ENCODE measurements at places on chromosomes 16 and 17.
A peak's percentile ranks its signal among the peaks of the same experiment; 100 is the strongest.

- peak; percentile 28 for DNase-seq
These were observed 73.5 kb downstream of the GOSR1 start for GRCh38 chr17:30550512-30551273.

DNA sequence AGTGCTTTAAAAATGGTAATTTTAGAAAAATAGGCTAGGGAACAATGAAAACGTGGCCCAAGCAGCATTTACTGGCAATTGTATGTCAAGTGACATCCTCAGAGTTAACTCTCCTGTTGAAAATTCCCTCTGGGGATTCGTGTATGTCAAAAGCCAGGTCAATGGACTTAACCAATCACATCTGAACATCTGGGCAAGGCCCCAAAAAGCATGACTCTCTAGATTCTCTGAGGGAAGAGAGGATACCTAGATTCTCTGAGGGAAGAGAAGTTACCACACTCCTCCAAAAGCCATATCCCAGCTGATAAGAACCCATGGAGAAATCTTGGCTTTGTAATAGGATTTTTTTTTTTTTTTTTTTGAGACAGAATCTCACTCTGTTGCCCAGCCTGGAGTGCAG is 23.5 kb downstream of the NFE2L1 start:
- DNase-seq: peak; percentile 26

GRCh38 chr17:78430892-78431691 is 52.6 kb downstream of the PGS1 start:
- no peak for DNase-seq

DNA sequence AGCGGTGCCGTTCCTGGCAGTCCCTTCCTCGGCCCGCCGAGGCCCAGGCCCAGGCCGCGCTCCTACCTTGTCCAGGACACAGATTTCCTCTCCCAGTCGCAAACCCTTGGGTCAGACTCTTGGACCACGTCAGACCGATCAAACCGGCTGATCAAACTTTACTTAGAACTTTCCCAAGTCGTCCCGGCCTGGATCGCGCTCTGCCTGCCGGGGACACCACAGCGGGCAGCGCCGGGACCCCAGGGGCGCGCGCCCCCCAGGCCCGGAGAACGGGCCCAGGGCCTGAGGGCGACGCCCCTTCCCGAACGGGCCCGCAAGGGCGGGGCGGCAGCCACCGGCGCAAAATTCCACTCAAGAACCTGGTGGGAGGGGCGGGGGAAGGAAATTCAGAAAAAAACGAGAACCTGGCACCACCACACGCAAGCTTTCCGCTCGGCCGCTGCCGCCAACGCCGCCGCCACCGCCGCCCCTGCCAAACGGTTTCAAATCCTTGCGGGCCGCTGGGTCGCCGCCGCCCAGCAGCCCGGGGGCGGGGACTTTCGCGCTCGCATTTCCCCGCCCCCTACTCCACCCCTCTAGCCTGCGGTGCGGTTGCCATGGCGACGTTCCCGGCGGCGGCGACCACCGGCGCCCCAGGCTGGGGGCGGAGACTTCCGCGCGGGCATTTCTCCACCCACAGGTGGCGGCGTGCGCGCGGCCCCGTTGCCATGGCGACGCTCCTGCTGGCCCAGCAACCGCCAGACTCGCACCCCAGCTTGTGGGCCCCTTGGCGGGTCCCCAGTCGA is at the start of gene CEP112:
CEP112 (minus strand) TSS at position 541 of the 785 bp plus-strand sequence.
- peak; percentile 58 for DNase-seq

GRCh38 chr16:29307598-29308507 is 98.7 kb downstream of the NPIPB11 start:
- DNase-seq: peak; percentile 71

GRCh38 chr16:88340755-88341150 is 42.0 kb upstream of the ZNF469 start:
- no peak for DNase-seq

GRCh38 chr17:77322514-77323412 is 182.0 kb downstream of the SEC14L1 start:
- peak; percentile 98 for DNase-seq

DNA sequence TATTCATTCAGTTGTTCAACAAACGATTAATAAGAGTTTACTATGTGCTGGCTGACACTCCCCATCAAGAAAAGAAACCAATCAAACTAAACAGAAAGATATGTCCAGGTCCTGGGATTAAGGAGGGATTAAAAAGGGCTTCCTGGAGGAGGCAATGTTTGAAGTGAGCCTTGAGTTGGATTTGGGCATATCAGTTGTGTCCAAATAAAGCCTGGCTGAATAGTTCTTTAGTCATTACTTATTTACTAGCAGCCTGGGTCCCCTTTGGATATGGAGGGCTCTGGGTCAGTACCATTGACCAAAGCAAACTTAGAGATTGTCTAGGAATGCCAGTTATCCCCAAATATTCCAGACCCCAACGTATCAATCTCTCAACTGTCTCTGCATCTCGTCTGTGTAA is 117.7 kb downstream of the COPRS start:
- DNase-seq: no peak

DNA sequence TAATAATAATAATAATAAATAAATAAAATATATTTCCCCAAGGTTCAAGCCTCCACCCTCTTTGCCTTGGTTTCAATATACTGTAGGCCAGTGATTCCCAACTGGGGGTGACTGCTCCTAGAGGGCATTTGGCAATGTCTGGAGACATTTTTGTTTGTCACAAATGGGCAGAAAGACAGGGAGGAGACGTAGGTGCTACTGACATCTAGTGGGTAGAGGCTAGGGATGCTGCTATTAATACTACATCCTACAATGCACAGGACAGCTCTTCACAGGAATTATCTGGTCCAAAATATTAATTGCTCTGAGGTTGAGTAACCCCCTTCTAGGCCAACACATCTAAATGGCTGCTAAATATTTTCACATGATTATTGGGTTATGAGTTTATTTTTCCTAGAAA is 12.8 kb upstream of the PRR14 start:
- peak; percentile 49 for DNase-seq

- peak; percentile 23 for DNase-seq
These were observed 67.9 kb downstream of the TNRC6C start for GRCh38 chr17:78026381-78026780.

DNA sequence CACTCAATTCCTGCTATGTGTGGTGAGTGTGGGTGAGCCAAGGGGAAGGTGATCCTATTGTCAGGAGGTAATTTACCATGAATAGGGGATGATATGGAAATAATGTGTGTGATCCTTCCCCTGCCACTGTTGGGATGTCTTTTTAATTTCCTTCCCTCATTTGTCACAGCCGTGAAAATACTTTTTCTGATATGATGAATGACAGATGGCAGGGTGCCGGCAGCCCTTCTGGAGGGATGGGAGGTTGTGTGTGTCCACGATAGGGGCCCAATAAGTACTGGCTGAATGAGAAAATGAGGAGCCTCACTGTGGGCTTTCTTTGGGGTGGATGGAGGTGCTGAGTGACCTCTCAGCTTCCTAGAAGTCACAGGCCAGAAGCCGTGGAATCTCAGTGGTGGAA is 109.5 kb downstream of the PRKCB start:
- no peak for DNase-seq

- no peak for DNase-seq
These were observed 27.4 kb downstream of the WIPI1 start for GRCh38 chr17:68429881-68430280.

DNA sequence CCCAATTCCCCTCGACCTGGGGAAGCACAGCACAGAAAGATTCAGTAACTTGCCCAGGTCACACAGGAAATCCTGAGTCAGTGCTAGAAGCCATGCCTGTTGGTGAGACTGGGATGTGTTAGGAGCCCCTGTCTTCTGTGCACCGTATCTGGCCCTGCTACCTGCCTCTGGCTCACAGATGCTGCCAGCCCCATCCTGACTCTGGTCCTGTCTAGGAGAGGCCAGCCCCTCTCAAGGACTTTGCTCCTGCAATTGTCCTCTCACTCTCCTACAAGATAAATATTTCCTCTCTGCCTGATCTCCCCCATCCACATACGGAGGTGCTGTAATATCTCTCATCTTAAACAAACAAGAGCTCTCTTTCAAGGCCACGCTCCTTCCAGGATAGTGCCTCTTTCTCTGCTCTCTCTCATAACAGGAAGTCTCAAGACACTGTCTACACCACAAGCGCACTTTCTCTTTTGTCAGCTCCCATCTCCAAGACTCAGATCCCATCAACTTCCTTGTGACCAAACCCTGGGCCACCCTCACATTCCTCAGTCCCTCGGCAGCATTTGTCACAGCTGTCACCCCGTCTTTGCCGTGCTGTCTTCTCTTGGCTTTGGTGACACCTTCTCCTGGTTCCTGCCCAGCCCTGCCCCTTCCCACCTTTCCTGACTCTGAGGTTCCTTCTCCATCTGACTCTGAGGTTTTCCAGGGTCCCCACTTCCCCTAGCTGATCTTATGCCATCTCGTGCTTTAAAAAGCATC is 1.9 kb downstream of the SLC13A2 start:
- peak; percentile 61 for DNase-seq

DNA sequence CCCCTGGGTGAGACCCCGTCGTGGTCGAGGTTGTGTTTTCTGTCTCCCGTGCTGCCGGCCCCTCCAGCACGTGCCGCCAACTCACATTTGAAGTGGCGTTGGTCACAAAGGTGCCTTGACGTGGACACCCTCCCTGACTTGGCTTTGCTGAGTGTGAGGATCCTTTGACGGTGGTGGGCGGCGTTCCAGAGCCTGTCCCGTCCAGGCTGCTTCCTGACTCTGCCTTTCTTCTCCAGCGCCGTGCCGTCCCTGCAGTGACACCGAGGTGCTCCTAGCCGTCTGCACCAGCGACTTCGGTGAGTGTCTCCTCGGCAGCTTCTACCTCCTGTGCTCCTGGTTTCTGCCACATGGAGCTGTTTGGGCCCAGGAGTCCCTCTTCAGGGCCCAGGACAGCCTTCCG is 13.5 kb downstream of the METRNL start:
- no peak for DNase-seq

GRCh38 chr16:17404941-17405689 is 65.6 kb downstream of the XYLT1 start:
- DNase-seq: no peak

DNA sequence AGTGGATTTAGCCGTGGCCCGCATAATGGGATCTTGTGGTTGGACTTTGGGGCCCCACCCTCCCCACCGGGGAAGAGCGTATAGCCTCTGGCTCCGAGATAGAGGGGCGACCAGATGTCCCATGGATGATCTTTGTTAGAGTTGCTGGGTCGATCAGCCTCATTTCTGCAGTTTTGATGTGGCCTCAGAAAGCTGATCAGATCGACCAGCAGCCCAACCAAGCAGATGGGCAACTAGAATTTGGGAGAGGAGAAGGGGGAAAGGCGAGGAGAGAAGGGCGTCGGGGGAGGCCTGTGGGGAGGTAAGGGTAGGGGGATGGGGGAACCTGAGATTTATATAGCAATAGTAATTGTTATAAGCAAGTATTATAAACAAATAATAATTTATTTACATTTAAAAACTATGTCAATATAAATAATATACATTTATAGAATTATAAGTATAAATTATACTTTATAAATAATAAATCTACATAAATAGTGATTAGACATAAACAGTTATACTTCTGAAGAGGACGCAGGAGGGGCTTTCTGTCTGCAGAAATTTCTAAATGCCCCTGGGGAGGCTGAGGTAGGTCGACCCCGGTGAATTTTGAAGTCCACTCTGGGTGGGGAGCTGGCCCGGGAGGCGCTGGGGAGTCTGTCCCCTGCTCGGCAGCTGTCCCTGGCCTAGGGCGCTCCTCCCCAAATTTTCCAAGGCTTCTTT is 136.3 kb downstream of the KCNJ12 start:
- DNase-seq: no peak

DNA sequence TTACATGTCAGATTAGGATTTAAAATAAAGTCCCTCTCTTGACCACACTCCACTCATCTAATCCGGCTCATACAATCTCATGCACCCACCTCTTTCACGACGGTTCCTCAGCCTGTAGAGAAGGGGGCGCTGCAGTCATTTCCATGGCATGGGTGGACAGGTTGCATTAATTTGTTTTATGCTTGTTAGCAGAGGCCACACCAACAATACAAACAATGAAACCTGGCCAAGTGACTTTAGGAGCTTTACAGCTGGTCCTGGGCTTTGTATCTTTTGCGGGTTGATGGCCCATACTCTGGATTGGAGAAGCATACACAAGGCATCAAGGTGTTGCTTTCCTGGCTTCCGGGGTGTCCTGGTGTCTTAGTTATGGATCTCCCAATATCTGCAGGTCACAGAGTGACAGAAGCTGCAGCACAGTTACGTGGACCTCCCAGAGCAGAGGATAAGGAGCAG is 9.7 kb upstream of the SNF8 start:
- DNase-seq: peak; percentile 71

DNA sequence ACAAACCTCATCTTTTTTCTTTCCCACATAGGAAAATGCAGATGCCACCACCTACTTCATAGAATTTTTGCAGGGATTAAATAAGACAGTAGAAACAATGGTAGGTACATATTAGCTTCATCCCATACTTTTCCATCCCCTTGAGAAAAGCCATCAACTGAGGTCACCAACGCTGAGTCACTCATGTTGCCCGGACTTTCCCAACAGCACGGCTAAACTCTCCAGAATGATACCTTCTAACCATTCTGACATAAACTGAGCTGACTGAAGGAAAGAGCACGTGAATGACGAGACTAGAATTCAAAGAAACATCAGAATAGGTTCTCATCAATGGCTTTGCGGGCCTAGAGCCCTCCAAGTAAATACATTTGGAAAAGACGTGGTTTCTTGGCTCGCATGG is 146.0 kb upstream of the RCVRN start:
- peak; percentile 33 for DNase-seq

DNA sequence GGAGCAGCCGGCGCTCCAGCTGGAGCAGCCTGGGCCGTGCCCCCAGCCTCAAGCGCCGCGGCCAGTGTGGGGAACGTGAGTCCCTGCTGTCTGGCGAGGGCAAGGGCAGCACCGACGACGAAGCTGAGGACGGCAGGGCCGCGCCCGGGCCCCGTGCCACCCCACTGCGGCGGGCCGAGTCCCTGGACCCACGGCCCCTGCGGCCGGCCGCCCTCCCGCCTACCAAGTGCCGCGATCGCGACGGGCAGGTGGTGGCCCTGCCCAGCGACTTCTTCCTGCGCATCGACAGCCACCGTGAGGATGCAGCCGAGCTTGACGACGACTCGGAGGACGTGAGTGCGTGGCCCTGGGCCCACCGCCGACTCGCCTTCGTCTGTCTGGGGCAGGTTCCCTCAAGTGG is 16.0 kb downstream of the TPSG1 start:
- DNase-seq: no peak

GRCh38 chr16:82972331-82972919 is 345.7 kb downstream of the CDH13 start:
- DNase-seq: no peak

DNA sequence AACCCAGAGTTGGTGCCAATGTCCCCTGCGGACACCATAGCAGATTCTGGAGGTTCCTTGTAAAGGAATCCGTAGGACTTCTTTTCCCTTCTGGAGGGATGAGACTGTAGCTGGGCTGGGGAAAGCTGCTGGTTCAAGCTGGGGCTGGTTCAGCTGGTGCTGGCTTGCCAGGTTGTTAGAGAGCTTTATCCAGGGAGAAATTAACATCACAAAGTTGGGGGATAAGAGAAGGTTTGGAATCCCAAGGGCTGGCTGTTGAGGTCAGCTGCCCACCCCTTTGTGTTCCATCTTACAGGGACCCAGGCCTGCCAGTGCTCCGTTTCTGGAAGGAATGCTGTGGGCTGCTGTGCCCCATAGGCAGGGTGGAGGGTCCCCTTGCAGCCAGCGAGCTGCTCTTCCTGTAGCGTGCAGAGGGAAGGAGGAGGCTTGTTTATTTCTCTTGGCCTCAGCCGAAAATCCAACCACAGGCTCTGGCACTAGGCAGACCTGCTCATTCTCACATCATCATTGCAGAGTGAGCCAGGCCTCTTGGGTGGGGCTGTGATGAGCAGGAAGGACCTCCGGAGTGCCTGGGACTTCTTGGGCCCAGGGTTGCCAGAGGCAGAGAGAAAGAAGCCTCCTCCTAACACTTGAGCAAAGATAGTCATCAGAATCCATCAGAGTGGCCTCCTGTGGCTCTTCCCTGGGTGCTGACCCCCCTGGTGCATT is 251.1 kb downstream of the SEC14L1 start:
- peak; percentile 94 for DNase-seq

- DNase-seq: no peak
These were observed 17.6 kb upstream of the FAM83G start for GRCh38 chr17:19022128-19022527.

All from iris pigment epithelial cell (primary cell).